ENCODE measurements at places on chromosomes 2 and 18.

GRCh38 chr2:85557130-85557529 is 4.2 kb downstream of the GGCX start:
- DNase-seq, result no peak

DNA sequence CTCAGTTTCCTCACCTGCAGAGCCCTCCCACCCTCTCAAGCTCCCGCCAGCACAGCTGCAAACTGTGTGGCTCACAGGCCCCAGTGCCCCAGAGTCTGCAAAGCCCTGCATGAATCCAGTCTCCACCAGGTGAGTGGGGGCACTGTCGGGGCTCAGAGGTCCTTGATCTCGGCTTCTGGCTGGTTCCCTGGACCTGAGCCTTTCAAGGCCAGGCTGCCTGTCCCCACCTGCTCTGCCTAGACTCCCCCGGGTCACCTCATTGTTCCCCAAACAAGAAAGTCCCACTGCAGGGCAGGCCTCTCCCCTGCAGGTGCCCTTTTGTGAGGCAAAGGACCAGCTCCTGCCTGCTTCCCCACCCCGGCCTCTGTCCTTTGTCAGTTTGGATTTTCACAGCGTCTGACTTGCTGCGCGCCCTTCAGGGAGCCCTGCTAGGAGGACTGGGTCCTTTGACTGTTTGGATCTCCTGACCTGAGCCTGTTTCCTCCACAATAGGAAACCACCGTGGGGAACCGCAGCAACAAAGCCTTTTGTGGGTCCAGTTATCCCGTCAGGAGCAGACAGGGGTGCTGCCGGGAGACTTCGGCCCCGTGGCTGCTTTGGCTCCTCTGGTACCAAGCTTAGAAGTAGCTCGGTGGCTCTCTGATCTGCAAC is 200.5 kb upstream of the HDAC4 start:
- no peak for DNase-seq

GRCh38 chr2:2046497-2046896 is 284.6 kb downstream of the MYT1L start:
- no peak for DNase-seq

DNA sequence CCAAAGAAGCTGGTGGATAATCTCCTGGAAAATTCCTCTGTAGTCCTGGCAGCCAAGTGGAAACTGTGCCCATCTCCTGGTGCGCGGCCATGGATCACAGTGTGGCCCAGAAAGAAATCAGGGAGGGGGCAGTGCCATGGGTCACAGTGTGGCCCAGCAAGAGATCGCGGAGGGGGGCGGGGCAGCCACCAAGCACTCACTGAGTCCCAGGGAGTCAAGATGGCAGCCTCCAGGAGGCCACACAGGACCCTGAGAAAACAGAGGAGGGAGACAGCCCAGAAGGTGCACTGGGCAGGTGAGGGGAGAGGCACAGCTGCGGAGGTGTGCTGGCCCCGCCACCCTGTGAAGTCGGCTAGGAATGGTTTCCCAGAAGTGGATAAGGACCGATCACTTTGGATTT is 8.1 kb upstream of the ATP6V1B1 start:
- no peak for DNase-seq

- DNase-seq, result no peak
Measured at GRCh38 chr2:165594231-165594934, 124.9 kb downstream of the CSRNP3 start.

- DNase-seq, result no peak
Measured at GRCh38 chr2:44107086-44107740, 61.5 kb upstream of the PPM1B start.

DNA sequence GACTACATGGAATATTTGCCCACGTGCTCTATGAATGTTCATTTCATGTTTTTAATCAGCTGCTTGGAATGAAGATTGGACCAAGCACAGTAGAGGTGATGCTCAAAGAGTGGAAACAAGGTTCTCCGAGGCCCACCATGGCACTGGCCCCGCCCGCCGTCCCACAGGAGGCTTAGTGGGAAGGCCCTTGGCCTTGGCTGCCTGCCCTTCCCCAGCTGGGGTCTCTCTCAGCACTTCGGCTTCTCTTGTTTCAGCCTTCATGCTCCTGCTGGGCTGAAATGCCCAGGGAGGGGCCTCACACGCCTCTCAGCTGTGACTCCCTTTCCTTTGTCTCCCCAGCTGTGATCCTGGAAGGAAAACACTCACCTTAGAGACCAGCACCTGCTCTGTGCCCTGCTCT is 833.2 kb downstream of the GALR1 start:
- no peak for DNase-seq

All from cortex of kidney (tissue), 1 donor.